Thyroid gland (tissue), 4 donors: ENCODE measurements at places on chromosomes 1 and 21. TPM values are rescaled to one million over a fixed set of nuclear protein-coding genes. Genes with fewer than 3 reads are reported as not detected.

The FAM167B gene
- total RNA-seq: 3.6 TPM

The EIF3I gene
- total RNA-seq: 383 TPM

The NPR1 gene
- 35.1 TPM for total RNA-seq

The RALGPS2 gene
- total RNA-seq: 18.3 TPM

The OR10J1 gene
- not detected for total RNA-seq

The EFNA3 gene
- total RNA-seq: 1.2 TPM

The NPPB gene
- total RNA-seq: not detected
